Fibroblast of skin of scalp (primary cell): ENCODE measurements at places on chromosomes 4 and X.

DNA sequence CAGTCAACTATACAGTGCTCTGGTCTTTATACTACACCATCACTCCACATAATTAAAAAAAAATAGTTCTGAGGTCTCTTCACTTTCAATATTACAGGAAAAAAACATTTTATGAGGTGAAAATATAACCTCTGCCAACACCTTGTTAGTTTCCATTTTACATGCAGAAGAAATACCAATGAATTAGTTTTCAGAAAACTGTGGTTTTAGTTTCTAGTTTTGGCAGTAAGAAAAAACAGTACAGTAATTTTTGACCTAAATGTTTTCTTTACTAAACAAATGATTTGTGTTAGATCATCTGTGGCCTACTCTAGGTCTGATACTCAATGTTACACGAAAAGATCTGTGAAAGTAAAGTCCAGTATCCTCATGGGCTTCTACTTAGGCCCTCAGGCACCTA is 10.0 kb downstream of the SULT1E1 start:
- DNase-seq: no peak

GRCh38 chr4:55592014-55592413 is at the start of gene PDCL2:
TSS of gene PDCL2 (minus strand) at chr4:55592245. CDS start at chr4:55592109, 136 bp downstream.
- no peak for DNase-seq

DNA sequence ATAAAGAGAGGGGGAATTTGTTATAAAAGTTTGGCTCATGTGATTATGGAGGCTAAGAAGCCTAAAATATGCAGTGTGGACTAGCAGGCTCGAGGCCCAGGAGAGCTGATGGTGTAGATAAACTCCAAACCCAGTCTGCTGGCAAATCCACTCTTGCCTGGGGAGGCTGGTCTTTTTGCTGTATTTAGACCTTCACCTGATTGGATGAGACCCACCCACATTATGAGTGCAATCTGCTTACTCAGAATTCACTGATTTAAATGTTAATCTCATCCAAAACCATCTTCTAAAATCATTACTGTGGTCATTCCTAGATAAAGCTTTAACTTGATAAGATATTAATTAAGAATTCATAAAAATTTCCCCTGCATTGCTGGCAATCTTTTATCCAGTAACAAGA is 473.2 kb downstream of the TMA16 start:
- DNase-seq: no peak

GRCh38 chr4:36142504-36142903 is 101.8 kb downstream of the ARAP2 start:
- DNase-seq: no peak

DNA sequence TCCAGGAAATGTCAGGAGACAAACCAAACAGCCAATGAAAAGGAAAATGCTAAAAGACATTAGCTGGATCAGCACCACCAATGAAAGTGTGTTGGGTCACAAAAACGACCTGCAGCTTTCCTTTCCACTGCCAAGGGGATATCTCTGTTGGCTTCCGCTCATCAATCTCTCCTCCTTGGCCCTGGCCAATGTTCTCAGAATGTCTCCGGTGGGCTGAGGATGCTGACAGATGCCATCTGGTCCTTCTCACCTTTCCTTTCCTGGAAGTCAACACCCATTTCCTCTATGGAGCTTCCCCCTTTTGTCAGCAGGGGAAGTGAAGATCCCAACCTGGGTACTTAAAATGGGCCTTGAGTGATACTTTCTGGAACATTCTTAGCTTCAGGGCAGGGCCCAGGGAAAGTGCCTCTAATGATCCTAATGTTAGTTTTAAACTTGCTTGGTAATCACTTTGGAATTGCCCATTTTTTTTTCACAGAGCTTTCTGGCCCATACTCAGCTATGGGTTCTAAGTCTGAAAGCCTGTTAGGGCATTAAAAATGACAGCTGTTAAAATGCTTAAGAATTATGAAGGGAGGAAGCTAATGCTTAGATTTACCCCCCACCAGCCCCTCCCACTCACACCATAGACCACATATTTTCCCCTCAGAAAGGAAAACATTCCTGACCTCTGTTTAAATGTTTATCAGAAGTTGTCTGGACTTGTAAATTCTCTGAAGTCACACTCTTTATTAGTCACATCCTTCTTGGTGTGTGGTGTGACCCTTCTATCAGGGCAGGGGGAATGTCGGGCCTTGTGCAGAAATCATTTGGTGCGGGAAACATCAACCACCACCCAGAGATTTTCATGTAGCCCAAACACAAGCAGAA is 29.2 kb downstream of the IGFBP7 start:
- peak; percentile 99 for DNase-seq

DNA sequence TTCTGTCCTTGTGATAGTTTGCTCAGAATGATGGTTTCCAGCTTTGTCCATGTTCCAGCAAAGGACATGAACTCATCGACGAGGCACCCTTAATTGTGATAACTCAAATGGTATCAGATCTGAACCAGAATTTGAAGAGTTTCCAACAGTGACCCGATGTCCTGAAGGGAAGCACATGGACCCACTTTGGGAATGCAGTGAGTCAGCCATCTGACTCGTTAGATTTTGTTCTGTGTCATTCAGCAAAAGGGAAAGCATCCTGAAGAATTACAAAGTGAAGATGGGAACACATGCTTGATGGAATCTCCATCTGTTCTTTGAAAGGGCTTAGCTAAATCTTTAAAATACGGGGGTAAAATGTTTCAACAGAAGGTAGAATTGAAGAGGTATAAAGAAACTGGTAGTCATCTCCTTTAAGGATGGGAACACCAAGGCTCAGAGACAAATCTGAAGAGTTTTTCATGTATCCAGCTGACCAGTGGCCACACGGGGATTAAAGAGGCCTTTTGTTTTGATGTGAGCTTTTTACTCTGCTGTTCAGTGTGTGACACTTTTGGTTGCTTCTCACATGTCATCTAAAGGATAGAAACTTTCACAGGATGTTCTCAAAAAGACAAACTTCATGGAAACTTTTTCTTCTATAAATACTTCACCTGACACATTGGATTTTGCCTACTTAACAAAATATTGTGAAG is 393.8 kb downstream of the INPP4B start:
- peak; percentile 24 for DNase-seq

GRCh38 chr4:46124773-46125413 is 1.0 kb upstream of the GABRG1 start:
- DNase-seq: no peak

GRCh38 chrX:1610166-1610565 is 4.7 kb upstream of the ASMT start:
- no peak for DNase-seq

DNA sequence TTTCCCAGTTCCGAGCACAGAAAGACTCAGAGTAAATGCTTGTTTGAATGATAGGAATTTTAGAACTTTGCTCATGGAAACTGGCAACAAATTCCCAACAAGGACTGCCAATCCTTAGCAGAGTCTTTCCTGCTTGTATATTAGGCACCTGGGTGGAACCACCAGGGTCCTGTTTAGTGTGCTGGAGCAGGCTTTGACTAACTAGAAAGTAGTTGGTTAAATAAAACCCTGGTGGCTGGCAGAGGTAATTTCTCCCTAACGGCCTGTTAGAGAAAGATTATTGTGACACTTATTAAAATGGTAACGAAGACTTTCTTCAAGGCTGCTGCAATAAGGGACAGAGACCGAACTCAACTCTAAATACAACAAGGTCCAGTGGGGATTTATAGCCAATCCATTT is 103.6 kb upstream of the TEX13D start:
- DNase-seq: no peak

- DNase-seq: peak; percentile 96
Measured at GRCh38 chr4:76738086-76738931, 159.6 kb downstream of the SOWAHB start.

DNA sequence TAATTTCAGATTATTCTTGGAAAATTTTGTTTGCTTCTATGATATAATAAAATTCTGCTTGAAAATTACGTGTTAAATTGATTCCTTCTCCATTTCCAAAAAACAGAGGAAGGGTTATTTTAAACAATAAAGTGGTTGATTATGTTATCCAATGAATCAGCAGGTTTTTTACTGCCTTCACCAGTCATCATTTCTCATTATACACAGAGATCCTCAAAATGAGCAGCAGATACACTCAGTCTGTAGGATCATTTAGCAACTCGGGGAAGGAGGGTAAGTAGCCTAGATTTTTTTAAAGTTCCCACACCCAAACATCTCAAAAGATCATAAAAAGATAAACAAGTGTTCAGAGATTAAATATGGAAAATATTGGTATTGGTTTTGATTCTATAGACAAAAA is 6.8 kb upstream of the TMEM144 start:
- DNase-seq: no peak

DNA sequence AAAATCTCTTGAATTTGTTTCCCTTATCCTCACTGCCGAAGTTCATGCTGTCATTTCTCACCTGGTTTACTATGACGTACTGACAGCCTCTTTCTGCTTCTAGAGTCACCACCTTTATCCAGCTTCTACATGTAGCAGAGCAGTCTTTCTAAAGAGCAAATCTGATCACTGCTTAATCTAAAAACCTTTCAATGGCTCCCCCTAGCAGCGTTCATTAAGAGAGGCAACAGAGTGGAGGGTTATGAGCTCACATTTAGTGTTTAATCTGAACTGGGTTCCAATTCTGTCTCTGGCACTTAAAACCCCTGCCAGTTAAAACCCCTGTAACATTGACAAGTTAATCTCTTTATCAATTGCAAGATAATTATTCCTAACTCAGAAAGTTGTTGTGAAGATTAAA is 4.4 kb downstream of the RBPJ start:
- DNase-seq: peak; percentile 59

DNA sequence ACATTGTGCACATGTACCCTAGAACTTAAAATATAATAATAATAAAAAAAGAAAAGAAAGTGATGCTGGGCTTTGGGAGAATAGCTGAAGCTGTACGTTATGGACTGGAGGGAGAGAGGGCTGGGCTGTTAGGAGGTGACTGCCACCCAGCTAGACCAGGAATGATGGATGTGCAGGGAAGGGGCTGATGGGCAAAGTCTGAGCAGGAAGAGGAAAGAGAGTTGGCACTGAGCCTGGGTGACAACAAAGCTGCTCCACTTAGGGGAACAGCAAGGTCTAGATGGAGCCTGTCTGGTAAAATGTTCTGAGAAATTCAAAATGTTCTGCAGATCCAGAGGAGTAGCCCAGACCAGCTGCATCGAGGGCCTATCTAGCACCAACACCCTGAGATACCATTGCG is 32.3 kb downstream of the MED28 start:
- no peak for DNase-seq

DNA sequence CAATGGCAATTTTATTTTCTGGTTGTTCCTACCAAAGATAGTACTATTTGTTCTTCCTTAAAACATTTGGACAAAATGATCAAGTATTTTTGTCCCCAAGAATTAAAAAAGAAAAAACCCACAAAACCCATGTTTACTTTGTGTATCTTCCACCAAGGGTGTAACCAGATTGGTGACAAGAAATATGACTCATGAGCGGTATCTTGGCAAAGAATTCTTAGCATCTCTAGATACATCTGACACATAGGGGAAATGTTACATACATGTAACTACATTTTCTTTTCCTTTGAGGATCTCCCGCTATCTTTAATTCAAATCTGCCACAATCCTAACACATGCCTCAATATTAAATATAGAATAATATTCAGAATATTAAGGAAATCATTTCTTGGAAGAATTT is 78.7 kb downstream of the WDFY3 start:
- DNase-seq: peak; percentile 68

GRCh38 chr4:38237139-38237538 is 276.9 kb downstream of the PTTG2 start:
- peak; percentile 80 for DNase-seq

DNA sequence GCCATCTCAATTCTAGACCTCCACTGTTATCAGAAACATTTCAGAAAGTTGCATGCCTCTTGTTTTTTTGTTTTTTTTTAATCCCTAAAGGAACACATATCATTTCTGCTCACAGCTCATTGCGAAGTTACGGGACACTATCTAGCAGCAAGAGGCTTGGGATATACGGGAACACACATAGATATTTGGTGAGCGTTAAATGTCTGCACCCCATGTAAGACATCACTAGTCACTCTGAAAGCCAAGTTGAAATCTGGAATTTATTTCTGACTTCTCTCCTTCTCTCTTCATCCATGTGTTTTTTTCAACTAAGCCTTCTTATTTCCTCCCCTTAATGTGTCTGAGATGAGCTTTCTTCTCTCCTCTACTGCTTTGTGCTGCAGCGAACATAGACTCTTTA is 683.7 kb downstream of the PDHA2 start:
- DNase-seq: no peak

DNA sequence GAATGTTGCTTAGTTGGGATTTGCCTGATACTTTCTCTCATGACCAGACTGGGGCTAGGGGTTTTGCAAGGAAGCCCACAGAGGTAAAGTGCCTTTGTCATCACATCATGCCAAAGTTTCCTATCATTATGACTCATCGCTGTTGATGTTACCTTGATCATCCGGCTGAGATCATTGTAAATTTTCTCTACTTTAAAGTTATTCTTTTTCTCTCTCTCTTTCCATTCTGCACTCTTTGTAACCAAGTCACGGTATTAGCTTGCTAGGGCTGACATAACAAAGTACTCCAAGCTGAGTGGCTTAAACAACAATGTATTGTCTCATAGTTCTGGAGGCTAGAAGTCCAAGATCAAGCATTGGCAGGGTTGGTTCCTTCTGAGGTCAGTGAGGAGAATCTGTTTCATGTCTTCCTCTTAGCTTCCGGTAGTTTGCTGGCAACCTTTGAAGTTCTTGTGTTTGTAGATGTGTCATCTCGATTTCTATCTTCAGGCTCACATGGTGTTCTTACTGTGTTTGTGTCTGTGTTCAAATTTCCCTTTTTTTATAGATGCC is 113.0 kb downstream of the DTHD1 start:
- no peak for DNase-seq
